ENCODE measurements at places on chromosomes 2 and 18.

DNA sequence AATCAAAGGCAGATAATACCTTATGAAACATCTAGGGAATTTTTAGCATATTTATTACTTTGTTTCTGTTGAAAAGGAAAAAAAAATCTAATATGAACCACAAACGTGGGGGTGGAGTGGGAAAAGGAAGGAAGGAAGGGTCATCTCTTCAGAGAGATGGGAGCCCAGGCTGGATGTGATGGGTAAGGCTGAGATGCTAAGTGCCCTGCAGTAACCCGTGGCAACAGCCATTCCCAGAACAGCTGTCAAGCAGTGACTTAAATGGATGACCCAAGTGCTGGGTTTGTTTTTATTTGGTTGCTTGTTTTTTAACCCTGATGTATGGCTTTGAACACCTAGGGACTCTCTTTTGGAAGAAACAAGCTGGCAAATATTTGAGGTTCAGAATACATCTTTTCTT, 50.7 kb upstream of the KLF7 start:
- no peak for DNase-seq

- no peak for DNase-seq
These were observed 80.5 kb upstream of the FRZB start for GRCh38 chr2:182946958-182947369.

DNA sequence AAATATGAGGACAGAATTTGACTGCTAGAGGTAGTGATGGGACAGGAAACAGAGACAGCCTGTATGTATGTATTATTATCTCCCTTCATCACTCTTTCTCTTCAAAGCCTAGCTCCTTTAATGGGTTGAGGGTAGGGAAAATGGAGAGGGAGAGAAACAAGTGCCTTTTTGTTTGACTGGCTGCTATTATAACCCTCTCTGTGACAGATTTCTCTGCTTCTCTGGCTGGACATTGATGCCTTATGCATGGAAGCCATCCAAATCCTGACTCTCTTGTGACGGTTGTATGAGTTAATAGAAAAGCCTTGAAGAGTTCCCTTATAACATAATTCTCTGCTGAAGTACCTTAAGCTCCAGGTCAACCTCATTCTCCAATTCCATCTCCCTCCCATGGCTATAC, 118.5 kb upstream of the COL5A2 start:
- DNase-seq: no peak

GRCh38 chr18:74215863-74216262, 67.5 kb downstream of the TIMM21 start:
- DNase-seq: no peak

GRCh38 chr2:241489088-241489487, 19.3 kb downstream of the STK25 start:
- DNase-seq: no peak

- DNase-seq: no peak
These were observed 419.0 kb downstream of the NUP35 start for GRCh38 chr2:183543222-183543621.

Data from effector CD4-positive, alpha-beta T cell (primary cell).